ENCODE measurements at places on chromosomes 7 and 10.

DNA sequence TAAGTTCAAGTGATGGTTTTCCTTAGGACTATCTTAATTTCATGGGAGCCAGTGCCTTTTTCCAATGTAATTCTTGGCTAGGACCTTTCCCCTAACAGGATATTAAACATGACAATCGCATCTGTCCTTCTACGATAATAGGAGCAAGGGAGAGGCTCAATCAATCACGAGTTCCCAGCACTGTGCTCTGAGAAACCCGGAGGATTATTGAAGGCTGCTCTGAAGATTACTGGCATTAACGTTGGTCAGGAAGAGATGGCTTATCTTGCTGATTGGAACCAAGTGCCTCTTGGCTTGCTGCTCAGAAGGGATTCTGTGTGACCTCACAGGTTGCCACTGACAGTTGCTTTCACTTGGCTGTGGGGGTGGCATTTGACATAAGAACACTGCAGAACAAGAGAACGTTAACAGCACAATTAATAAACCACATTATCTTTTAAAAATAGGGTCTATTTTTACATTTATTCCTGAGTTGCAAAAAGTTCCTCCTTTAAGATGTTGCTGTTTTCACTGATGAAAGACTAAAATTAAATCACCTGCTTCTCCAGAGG is 252.1 kb upstream of the TAC1 start:
- DNase-seq, result no peak

DNA sequence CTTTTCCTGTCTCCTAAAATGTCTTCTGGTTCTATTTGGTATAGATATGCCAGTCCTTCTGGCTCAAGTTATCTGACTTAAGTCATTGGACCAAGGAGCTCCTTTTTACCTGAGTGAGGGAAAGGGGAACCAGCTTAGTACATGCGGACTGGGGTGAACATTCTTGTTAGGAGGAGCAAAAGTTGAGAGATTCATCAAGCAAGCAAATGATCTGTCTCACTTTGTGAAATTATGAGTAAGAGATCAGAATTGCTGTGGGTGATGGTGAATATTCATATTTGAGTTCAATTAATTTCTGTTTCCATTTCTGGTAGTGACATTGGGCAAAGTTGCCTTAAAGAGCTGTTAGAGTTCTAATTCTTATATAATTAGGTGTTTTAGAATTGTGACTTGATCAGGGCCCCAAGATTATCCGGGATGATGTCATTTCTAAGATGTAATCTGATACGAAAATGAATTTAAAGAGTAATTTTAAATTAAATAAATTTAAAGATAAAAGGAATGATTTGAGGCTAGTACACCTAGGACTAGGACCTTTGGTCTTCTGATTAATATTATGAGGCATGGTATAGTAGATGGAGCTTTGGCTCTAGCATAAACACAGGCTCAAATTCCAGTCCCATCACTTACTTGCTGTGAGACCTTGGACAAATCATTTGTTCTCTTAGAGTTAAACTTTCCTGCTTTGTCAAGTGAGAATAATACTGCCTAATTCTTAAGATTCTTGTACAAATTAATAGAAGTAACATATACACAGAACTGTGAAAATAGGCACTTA is 60.4 kb upstream of the STRIP2 start:
- DNase-seq, result no peak

- DNase-seq, result peak; percentile 54
Measured at GRCh38 chr10:119211625-119212441, 4.5 kb downstream of the GRK5 start.

GRCh38 chr7:159114096-159114495 is 30.6 kb downstream of the VIPR2 start:
- no peak for DNase-seq

- peak; percentile 41 for DNase-seq
Measured at GRCh38 chr7:84144480-84144879, 50.1 kb downstream of the SEMA3A start.

All from choroid plexus epithelial cell (primary cell).